ENCODE measurements at places on chromosomes 1 and 21.

GRCh38 chr1:27405074-27405473 lies 12.7 kb downstream of the GPR3 start:
- no peaks in the 10 kb centered on the region for H3K27me3 ChIP-seq
- H3K36me3 ChIP-seq: peaks cover 26% of the 10 kb centered on the region
- H3K4me1 ChIP-seq: peaks cover 42% of the 10 kb centered on the region
- H3K27ac ChIP-seq: no peak overlapping the region

DNA sequence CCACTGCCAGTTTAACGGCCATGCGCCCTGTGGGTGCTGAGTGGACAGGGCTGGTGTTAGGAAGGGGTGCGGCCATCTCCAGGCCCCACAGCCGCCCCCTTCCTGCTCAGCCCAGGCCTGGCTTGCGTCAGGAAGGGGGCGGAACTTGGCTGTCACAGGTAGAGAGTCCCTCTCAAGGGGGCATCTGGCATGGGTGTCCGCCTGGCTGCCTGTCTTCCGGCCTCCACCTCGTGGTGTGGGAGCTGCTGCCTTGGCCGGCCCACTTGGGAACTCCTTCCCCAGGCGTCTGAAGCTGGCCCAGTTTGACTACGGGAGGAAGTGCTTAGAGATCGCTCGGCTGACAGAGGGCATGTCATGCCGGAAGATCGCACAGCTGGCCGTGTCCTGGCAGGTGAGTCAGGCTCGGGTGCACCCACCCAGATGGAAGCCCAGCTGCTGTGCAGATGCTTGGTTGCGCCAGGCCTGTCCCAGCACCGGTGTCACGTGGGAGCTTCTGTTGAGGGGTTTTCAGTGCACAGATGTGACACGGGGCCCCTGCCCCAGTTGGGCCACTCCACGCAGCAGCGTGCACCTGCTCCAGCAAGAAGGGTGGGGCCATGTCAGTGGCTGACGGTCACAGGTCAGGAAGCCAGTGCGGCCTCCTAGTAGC lies 9.1 kb upstream of the ATAD3B start:
- no peaks in the 10 kb centered on the region for H3K27me3 ChIP-seq
- no peaks in the 10 kb centered on the region for H3K36me3 ChIP-seq
- H3K4me3 ChIP-seq: no peak overlapping the region
- peaks cover 12% of the 10 kb centered on the region for H3K4me1 ChIP-seq
- DNase-seq: peak; percentile 7

DNA sequence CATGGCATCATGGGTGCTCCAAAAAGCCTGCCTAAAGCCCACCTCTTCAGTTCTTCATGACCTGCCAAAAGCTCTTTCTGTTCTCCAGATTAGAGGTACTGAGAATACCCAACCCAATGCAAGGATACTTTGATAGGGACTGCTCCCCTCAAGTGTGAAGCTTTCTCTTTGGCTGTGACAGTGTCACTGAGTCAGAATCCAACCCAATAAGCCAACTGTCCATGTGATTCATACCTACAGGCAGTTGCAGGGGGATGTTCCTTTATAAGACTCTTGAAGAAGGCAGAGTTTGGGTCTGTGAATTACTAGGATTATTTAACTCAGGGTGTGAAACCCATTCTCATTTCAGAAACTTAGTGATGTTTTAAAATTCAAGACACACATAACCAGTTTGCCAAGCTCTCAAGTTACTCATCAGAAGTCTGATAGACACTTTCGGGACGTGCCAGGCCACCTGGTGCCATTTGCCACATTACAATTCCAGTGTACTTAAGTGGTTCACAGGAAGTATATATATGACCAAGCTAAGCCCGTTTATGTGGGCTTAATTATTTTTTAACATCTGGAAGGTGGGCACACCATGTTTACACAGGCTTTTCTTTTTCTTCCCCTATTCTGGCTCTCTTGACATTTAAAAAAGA lies 265.8 kb downstream of the NFIA start:
- H3K4me1 ChIP-seq: peaks cover 12% of the 10 kb centered on the region
- H3K36me3 ChIP-seq: no peaks in the 10 kb centered on the region
- H3K27ac ChIP-seq: no peak overlapping the region

GRCh38 chr1:53535846-53536245 lies 76.6 kb downstream of the DMRTB1 start:
- H3K36me3 ChIP-seq: no peaks in the 10 kb centered on the region
- no peak overlapping the region for H3K27ac ChIP-seq
- H3K4me1 ChIP-seq: no peaks in the 10 kb centered on the region
- DNase-seq: no peak

- DNase-seq: no peak
- H3K27ac ChIP-seq: no peak overlapping the region
- H3K27me3 ChIP-seq: peaks cover 11% of the 10 kb centered on the region
Measured at GRCh38 chr21:44509539-44509938, 30.5 kb downstream of the KRTAP10-1 start.

- no peaks in the 10 kb centered on the region for H3K4me1 ChIP-seq
- no peak overlapping the region for H3K27ac ChIP-seq
- no peak overlapping the region for H3K4me3 ChIP-seq
- no peaks in the 10 kb centered on the region for H3K36me3 ChIP-seq
- H3K27me3 ChIP-seq: no peaks in the 10 kb centered on the region
- no peak for DNase-seq
Measured at GRCh38 chr1:237093691-237094090, 51.7 kb downstream of the RYR2 start.

GRCh38 chr1:235679644-235680043 lies 30.1 kb upstream of the GNG4 start:
- no peak overlapping the region for H3K27ac ChIP-seq
- H3K4me1 ChIP-seq: no peaks in the 10 kb centered on the region
- H3K4me3 ChIP-seq: no peak overlapping the region
- H3K36me3 ChIP-seq: peaks cover 14% of the 10 kb centered on the region
- H3K27me3 ChIP-seq: no peaks in the 10 kb centered on the region

DNA sequence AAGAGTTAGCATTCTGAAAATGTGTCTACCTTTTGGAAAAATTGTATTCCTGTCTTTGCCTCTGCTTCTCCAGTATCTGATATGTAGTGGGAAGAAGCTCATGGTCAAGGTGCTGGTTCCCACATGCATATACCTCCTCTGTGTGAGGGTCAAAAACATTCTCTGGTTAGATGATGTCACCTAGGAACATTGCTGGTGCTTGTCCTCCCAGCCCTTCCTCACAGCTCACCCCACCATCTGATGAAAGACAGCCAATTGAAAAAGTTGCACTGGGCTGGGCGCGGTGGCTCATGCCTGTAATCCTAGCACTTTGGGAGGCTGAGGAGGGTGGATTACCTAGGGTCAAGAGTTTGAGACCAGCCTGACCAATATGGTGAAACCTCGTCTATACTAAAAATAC lies 154.4 kb downstream of the NR5A2 start:
- H3K36me3 ChIP-seq: no peaks in the 10 kb centered on the region
- H3K27ac ChIP-seq: no peak overlapping the region
- H3K4me1 ChIP-seq: peaks cover 37% of the 10 kb centered on the region
- no peak for DNase-seq
- no peaks in the 10 kb centered on the region for H3K27me3 ChIP-seq
- H3K4me3 ChIP-seq: no peak overlapping the region
